ENCODE measurements at places on chromosomes 11 and 22.

DNA sequence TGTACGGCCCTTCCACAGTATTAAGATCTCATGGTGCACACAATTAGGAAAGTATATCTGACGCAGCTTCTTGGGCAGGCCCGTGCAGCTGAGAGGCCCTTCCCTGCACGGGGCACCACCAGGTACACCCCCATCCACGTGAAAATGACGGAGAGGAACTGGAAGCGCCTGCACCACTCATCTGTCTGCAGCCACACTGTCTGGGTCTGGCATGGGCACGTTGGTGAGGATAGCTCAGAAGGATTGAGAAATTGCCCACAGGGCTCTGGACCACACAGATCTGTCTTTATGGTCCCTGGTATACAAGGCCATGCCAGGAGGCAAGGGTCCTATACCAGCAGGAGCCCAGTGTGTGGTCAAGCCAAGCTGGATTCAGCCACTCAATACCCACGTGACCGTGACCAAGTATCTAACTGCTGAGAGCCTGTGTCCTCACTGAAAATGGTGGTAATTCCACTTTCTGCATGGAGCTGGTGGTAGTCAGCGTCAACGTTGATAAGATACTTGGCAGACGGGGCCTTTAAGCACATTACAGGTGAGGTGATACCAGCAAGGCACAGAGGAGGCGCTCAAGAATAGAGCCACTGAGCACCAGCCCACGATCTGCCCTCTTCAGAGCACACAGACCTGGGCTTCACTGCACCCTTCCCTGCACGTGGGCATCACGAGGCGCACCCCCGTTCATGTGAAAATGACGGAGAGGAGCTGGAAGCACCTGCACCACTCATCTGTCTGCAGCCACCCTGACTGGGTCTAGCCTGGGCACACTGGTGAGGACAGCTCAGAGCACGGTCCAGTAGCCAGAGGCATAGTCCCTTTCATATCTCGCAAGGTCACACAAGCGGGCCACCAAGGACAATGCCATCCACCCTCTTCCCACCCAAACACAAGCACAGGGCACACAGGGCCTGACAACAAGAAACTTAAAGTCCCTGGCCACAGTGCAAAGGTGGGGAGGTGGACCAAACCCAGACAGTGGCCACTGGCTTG lies 28.4 kb downstream of the SHANK2 start:
- DNase-seq: no peak

DNA sequence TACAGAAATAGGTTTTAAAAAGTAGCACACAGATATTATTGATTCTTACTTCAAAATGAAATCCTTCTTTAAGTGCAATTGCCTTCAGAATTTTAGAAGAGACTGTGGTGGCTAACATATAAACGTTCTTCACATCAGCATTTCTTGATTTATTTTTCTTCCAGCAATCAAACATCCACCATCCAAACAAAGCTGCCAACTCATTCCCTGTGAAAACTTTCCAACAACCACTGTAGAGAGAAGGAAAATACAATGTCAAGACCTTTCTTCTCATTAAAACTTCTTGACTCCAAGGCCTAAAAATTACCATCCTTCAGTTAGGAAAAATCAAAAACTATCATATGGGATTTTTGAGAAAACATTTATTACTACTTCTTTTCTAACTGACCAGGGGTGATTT lies 34.0 kb upstream of the P4HA3 start:
- DNase-seq: no peak

DNA sequence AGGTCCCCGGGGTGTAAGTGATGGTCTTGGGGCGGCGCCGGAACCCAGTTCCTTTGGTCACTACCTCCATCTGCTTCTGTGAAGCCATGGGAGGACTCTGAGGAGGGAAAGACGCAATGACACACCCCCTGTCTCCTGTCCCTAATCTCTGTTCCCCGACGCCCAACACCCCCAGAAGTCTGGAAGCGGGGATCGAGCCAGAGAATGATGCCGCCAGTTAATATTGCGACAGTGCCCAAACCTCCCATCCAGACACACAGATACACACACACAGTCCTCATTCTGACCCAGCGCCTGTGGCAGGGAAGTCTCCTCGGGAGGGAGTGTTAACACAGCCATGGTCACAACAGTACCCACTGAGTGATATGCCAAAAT lies 352 bp downstream of the C22orf23 start:
- DNase-seq: no peak

GRCh38 chr11:13831696-13832095 lies 130.8 kb upstream of the SPON1 start:
- no peak for DNase-seq

GRCh38 chr11:11243209-11243589 lies 109.9 kb downstream of the CSNK2A3 start:
- DNase-seq: no peak

GRCh38 chr11:88115828-88116755 lies 59.2 kb downstream of the RAB38 start:
- no peak for DNase-seq

GRCh38 chr22:20354238-20354975 lies 34.5 kb upstream of the DGCR6L start:
- no peak for DNase-seq

- no peak for DNase-seq
These were observed 76.8 kb upstream of the YWHAH start for GRCh38 chr22:31867386-31868153.

DNA sequence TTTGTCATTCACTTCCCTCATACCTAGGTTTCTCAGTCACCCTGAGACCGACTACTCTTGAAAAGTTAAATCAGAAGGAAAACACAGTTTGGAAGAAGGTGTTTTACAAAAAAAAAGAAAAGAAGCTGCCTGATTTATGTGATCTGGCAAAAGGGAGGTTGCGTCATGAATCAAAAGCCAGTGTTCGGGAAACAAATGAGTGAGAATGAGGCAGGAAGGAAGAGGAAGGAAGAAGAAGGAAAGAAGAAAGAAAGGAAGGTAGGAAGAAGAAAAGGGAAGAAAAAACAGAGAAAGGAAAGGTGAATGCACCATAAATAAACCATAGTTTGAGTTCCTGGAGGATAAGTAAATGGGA lies 314.6 kb downstream of the BLID start:
- DNase-seq: no peak

GRCh38 chr22:20034143-20034542 lies 13.2 kb downstream of the TANGO2 start:
- DNase-seq: no peak

GRCh38 chr11:106717222-106717621 lies 301.1 kb downstream of the GUCY1A2 start:
- DNase-seq: no peak

DNA sequence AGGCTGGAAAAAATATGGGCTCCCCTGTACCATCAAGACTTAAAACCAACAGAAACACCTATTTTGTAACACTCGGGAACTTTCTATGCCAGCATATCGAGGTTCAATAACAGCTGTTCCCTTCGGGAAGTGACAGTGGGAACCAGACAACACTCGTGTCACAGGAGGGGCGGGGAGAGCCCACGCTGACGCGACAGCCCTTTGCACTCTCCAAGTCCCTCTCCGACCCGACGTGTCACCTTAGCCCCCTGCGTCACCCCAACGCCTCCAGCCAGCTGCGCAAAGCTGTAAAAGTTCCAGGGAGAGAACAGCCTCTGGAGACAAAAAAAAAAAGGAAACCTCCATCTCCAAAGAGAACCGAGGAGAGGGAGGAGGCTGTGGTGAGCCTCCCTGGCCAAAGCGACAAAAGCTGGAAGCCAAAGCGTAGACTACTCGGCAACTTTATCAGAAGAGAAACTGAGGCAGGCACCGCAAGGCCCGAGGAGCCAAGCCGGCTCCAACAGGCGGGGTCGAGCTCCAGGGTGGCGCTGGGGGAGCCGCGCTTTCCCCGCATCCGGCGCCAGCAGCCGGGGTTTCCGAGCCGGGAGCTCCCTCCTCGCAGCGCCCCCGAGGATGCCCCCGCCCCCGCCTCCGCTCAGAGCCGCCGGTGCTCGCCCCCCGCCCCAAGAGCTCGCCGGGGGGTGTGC lies 751 bp downstream of the ARFGAP3 start:
- DNase-seq: peak; percentile 45

GRCh38 chr11:58465690-58466089 lies 23.7 kb upstream of the OR5B12 start:
- DNase-seq: no peak

GRCh38 chr11:87425391-87425790 lies 387.7 kb downstream of the TMEM135 start:
- DNase-seq: no peak

- DNase-seq: no peak
These were observed 109.7 kb upstream of the NAV2 start for GRCh38 chr11:19602891-19603290.

DNA sequence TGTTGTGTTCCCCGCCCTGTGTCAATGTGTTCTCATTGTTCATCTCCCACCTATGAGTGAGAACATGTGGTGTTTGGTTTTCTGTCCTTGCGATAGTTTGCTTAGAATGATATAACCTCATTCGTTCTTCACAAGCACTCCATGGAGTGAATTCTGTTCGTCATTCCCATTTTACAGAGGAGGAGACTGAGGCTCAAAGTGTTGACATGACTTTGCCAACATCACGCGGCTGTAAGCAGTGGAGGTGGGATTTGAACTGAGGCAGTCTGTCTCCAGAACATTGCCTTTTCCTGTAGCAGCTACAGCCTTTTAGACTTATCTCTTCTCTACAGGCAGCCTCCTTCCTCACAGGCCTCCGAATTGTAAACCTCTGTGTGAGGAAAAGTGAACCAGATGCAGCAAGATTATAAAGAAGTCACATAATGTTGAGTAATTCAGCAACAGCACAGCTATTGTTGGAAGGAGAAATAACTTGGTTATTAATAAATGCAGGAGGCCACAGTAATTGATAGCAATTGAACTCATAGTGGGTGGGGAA lies 74.6 kb downstream of the MYO18B start:
- no peak for DNase-seq

DNA sequence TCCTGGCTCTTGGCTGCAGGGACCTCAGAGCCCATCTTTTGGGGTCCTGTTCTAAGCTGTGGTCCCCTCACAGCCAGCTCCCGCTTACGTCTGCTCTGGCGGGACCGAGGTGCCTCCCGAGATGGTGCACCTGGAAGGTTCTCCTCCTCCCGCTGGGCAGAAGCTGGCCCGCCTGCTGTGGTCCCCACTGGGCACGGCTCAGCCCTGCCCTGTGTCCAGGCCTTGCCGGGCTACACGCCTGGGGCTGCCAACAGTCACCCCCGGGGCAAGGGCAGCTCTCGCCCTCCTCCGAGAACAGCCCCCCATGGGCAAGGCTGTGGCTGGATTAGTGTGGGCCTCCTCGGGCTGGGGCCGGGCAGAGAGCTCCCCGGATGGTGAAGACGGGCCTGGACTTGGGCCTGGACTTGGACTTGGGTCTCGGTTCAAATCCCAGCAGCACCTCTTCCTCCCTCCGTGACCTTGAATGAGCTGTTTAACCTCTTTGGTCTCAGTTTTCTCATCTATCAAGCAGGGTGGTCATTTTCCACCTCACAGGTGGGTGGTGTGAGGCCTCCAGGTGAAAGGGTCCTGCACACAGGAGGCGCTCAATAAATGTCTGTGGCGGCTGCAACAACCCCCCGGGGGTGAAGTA lies 998 bp downstream of the BAIAP2L2 start:
- DNase-seq: no peak

DNA sequence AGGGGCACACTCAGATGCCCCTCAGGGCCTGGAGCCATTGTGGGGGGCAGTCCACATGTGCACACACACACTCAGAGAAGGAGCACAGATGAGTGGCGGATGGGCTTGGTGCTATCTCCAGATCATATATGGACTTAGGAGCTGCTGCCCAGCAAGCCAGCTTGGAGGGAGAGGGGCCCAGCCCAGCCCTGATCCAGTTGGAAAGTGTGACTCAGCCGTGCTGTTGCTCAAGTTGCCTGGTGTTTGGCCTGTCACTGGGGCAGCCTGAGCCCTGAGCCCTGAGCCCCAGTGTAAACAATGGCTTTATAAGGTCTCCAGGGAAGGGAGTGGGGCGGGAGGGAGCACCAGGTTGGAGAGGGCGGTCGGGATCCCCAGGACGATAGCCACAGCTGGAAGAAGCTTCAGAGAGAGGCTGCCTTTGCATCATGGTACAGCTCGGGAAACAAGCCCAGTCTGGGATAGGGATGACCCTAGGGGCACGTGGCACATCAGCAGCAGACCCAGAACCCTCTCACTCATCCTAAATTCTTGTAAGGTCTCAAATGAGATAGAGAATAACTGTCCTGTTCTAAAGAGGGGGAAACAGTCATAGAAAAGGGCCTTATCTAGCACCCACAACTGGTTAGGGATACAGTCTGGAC lies 4.8 kb downstream of the SELENOM start:
- DNase-seq: no peak

DNA sequence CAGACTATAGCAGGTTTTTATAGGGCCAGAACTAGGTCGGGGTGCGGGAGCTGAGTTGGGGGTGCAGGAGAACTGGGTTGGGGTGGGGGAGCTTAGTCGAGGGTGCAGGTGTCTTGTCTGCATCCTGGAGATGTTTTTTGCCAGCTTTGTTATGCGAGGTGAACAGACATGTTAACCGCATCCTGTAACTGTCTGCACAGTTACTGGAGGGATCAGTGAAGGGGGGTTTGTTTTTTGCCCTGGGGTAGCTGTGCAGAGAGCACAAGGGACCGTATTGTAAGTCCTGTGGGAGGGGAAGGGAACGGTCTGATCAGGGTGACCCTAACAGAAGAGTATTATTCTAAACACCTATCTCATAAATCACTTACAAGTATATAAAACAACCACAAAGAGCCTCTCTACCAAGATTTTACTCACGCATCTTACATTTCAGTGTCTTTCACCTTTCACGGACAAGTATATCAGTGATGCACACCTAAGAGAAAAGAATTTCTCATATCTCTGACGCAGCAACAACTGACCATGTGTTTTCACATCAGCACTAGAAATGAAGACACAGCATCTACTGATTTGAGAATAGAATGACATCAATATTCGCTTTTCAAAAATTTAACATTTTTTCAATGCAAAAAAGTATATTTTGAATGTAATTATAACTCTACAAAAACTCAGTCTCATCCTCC lies 20.8 kb downstream of the ZNF195 start:
- no peak for DNase-seq

DNA sequence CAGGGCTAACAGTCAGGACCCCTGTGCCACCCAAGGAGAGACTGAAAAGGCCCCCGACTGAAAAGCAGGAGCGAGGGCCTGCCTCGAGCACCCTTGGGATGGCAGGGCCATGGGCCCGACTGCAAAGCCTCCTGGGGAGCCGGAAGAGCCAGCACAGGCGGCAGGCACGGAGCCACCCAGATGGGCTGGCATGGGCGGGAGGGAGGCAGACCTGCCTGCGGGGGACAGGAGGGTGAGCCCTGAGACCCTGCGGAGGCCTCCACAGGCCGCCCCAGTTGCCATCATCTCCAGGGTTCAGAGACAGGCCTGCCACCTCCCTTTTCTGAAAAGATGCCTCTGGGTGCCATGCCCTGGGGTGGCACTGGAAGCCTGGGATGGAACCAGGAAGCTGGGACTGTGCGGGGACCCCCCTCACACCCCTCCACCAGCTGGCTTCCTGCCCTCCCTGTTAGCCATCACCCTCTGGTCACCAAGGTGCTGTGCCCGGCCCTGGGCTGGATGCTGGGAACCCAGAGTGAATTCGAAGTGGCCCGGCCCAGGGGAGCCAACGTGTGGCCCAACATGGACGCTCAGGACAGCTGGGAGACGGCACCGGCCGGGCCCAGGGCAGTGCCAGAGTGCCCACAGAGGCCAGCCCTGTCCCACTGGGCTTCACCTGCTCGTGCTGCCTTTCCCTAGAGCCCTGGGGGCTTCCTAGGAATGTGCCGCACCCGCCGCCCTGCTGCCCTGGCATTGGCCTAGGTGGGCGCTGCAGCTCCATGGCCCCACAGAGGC lies 13.8 kb downstream of the TSPAN32 start:
- no peak for DNase-seq

GRCh38 chr11:33668468-33668825 lies 32.2 kb downstream of the C11orf91 start:
- DNase-seq: no peak
